Activated effector memory CD4-positive, alpha-beta T cell treated with anti-CD3 and anti-CD28 coated beads, Interleukin-2, amount 50 U/mL, for 16 hours (primary cell): ENCODE measurements at places on chromosomes 4 and X.
A peak's percentile ranks its signal among the peaks of the same experiment; 100 is the strongest.

DNA sequence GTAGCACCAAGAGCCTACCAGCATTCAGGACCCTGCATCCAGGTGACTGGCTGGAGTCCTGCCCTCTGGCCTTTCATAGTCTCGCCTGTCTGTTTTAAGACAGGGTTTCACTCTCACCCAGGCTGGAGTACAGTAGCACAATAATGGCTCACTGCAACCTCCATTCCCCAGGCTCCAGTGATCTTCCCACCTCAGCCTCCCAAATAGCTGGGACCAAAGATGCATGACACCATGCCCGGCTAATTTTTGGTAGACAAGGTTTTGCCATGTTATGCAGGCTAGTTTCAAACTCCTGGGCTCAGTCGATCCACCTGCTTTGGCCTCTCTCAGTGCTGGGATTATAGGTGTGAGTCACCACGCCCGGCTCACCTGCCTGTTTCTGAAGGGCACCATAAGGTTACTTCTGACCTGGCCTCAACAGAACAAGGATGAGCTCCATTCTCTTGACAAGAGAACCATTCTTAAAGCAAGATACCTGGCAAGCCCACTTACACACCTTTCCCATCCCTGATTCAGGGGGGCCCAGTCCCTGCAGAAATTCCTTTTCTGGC lies 6.7 kb downstream of the RPS4X start:
- DNase-seq, result no peak

DNA sequence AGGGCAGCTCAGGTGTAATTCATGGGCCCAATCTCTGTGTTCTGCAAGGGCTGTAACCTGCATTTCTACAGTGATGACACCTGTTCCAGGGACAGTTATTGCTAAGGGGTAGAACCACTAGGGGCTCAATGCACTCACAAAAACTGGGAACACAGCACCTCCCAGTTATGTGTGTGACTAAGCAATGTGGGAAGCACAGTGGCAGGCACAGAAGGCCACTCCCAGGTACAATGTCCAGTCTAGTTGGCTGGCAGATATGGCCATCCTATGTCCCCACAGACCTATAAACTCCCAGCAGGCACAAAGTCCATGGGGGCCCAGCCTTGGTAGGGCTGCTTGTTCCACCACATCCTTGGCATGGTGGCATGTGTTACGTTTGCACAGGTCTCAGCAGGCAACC lies 25.7 kb downstream of the CXCL13 start:
- no peak for DNase-seq

GRCh38 chrX:79270401-79270800 lies 96.7 kb downstream of the ITM2A start:
- DNase-seq, result peak; percentile 90

GRCh38 chr4:38663090-38663800 lies 754 bp upstream of the KLF3 start:
- peak; percentile 71 for DNase-seq

- no peak for DNase-seq
Observed at GRCh38 chrX:72123471-72124185, 8.1 kb downstream of the RTL5 start.

GRCh38 chrX:135431886-135432285 lies 10.1 kb downstream of the SMIM10L2A start:
- DNase-seq, result no peak

- DNase-seq, result no peak
Observed at GRCh38 chrX:101430457-101431078, 22.5 kb downstream of the HNRNPH2 start.

DNA sequence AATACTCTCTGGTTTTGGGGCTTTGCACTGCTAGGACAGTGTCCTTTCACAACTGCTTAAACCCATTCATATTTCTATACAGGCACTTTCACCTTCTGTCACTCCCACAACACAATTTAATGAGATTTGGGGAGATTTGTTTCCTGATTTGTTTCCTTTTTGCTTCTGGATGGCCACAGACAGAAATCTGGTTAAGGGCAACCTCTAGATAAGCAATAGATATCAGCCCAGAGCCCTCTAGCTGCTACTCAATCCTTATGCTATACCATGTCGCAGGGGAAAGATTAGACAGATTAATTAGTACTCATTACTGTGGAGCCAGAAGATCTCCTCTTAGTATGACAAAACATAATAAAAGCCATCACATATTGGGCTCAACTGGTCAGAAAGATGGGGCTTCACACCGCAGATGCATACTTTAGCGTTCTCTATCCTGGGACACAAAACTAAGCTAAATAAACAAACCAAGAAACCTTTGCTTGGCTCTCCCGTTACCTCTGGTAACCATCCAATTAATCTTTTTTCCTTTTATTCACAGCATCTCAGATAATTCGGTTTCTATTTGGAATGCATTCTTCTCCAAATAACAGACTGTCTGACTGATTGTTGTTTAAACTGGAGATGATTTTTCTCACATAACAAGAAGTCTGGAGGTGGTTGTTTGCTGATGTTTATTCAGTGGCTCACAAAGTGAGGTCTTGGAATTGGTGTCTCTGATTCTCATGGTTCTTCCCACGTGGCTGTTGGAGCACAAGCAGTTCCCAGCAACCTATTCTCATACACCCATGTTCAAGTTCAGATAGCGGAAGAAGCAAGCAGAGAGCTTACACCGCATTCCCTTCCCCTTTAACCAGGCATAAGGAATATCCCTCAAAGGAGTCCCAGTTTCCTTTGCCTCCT lies 41.0 kb upstream of the ZNF330 start:
- no peak for DNase-seq

- DNase-seq, result peak; percentile 46
Observed at GRCh38 chr4:8725845-8726244, 133.3 kb downstream of the CPZ start.

GRCh38 chrX:7261672-7262332 lies 113.8 kb upstream of the PUDP start:
- DNase-seq, result no peak

DNA sequence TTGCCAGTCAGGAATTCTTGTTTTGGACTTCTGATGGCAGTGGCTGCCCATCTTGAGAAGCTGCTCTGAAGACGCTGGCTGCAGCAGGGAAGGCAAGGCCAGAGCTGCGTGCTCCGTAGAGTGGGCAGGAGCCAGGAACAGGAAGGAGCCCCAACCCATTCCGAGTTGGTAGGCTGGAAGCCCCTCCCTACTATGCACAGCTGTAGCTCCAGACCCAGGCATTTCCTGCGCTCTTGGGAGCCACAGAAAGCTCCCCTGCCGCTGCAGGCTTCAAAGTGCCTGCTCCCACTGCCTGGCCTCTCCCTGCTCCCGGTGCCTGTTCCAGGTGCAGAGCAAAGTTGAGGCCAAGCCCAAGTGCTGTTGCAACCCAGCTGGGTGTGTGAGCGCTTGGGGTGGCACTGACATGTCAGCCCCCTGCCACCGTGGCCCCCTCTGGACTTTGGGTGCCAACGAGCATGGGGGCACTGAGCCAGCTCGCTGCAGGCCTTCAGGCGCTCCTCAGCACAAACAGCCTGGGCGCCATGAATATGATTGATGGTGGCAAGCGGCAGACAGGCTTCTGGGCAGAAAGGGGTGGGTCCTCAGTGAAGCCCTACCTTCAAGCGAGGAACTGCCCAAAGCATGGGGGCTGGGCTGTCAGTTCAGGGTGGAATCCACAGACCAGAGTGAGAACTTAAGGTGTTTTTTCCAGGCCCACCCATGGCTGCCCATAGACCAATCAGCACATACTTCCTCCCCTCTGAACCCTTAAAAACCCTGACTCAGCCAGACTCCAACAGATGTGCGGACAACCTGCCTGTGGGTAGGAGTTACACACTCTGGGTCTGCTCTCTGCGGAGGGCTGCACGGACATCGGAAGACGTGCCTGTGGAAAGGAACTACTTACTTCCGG lies 677.2 kb upstream of the INTU start:
- DNase-seq, result no peak

DNA sequence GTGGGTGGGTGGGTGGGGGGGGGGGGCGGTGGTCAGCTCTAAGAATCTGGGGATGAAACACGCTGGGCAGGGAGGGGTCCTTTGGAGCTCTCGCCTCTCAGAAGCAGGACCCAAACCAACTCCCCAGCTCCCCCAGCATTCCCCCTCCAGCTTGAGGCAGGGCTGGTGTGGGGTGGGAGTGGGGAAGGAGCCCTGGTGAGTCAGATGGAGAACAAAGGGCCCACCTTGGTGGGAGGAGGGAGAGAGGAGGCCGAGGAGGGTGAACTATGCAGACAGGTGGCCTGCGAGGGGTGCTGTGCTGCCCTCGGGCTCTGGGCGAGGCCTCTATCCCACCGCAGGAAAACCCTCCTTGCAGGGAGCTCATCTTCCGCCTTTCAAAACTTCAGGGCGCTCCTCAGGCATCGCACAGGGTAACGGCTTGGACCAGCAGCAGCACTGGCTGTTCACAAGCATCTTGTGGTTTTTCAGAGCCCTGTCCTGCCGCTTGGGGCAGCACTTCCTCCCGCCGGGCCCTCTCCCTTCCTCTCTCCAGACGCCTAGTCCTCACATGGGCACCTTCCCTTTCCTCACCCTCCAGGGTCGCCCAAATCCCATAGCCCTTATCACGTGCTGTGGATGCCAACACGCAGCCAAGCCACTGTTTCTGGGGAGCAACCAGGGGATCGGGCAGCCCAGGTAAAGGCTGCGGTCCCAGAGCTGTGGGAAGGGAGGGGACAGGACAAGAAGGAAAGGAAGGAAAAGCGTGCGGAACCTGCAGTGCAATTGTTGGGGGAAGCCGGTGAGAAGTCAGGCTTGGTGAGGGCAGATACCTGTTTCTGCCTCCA lies 34.0 kb upstream of the GRPEL1 start:
- peak; percentile 82 for DNase-seq

GRCh38 chr4:74120086-74120485 lies 21.1 kb upstream of the CXCL2 start:
- no peak for DNase-seq

DNA sequence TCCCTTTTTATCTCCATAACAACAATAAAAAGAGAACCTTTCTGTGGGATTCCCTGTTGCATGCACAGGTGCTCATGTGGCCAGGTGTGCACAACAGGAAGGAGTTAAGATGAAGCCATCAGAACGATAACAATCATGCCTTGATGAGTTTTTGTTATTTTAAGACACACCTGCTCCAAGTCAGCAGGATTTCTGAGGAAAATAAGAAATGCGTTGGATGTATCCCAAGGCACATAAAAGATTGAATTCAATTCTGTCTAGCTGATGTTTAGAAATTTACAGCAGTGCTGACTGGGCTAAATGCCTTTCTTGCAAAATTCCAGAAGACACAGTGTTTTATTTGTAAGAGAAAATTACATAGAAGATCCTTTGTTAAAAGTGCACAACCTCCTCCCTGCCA lies 1678.2 kb downstream of the ARAP2 start:
- DNase-seq, result no peak

DNA sequence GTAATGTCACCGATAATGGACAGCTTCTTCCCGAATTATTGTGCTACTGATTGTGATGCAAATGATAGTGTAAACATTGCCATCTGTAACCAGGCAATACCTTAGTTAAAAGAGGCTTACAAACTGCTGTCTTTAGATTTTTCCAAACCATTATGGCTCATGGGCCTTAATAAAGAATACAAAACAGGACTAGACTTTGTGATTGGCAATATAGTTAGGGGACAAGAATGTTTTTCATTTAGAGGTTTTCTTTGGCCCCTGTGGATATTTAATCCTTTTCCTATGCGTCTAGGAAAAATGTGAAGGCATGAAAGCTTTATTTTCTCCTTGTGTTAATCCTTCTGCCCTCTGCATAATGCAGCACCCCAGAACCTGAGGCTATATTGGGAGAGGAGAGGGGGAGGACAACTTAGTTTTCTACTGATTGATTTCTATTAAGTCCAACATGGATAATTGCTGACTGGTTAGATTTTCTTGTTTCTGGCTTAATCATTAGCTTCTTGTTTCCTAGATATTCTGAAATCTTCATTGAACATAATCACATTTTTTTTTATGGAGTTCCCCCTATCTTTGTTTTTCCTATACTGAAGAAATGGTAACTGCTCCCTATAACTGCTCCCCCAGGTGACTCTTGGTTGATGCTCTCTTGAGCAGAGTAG lies 1.9 kb downstream of the PRPS1 start:
- no peak for DNase-seq

DNA sequence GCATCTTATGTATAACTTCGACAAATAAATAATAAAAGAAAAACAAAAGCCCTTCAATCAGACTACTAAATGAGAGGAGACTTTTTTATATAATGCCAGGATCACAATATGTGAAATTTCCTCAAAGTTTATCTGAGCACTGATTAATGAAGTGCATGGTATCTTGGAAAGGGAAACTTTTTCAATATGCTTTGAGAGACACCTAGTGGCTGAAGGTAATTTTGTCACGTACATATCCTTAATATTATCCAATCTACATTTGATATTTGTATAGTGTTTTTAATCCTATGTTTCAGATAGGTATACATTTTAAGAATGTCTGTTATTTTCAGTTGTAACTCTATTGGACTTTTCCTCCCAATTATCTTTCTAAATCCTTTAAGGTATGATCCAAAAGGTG lies 146.8 kb downstream of the KLHL4 start:
- DNase-seq, result no peak

DNA sequence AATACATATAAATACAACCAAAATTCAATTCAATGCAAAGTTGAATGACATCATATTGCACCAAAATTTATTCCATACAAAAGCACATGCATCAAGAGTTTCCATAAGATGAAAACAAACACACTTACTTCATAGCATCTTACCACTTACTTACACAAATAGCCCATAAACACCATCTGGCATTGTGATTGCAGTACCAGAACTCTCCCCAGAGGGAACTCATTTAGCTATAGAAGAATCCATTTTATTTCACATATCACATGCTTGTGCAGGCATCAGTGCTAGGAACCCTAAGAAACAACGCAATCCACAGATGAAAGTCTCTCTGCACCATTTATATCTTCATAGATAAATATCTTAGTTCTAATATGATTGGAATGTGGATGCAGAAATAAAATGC lies 77.9 kb downstream of the SLC7A11 start:
- DNase-seq, result no peak

GRCh38 chrX:86455495-86455894 lies 307.2 kb downstream of the DACH2 start:
- no peak for DNase-seq

DNA sequence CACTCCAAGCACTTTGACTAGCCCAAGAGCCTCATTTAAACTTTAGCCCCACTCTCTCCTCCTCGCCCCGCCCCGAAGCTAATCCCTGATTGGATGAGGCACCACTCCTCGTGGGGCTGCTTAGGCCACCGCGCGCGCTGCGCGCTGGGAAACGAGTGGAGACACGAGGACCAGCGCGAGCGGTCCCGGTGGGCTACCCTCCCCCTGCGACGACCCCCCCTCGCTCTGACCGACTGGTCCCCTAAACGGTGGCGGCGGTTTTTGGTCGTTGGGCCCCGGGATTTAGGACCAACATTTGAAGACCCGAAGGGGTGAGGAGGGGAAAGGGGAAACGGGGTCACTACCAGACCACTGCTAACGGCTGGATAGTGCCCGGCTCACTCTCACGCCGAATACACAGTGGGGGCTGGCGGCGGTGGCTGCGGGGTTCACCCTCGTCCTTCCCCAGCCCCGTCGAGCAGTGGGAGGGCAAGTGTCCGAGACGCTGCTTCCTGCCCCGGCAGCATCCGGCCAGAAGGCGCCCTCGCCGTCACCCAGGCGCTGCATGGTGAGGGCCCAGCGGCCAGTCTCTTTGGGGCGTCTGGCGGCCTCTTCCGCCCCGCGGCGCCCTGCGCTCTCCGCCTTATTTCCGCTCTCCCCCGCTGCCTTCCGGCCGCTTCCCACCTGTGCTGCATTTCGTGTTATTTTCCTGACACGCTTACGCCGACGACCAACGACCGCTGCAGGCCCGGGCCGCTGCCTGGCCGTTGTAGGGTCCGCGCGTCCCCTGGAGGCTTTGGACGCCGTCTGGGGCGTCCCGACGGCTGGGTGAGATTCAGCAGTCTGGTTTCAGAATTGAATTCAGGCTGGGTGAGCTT lies at the start of gene RBM46:
Gene RBM46, plus strand, starts transcription at position 147 of the 857 bp plus-strand sequence. CDS start 15,481 bp downstream, outside the sequence.
- DNase-seq, result no peak
